ENCODE measurements at places on chromosomes 1 and 21. TPM values are rescaled to one million over a fixed set of nuclear protein-coding genes. Genes with fewer than 3 reads are reported as not detected.

GRCh38 chr1:207336559-207337467 is 15.3 kb downstream of the CD55 start:
- no peak overlapping the region for H3K4me3 ChIP-seq
- no peaks in the 10 kb centered on the region for H3K27me3 ChIP-seq
- 0 out of 2 replicates have a peak, but pooled peaks cover 4% of the 10 kb centered on the region for H3K4me1 ChIP-seq
- DNase-seq: no peak
- H3K27ac ChIP-seq: no peak overlapping the region
- H3K36me3 ChIP-seq: peaks cover 50% of the 10 kb centered on the region

HMGB4 gene
- total RNA-seq: not detected

SLC1A7 gene
- total RNA-seq: not detected

DNA sequence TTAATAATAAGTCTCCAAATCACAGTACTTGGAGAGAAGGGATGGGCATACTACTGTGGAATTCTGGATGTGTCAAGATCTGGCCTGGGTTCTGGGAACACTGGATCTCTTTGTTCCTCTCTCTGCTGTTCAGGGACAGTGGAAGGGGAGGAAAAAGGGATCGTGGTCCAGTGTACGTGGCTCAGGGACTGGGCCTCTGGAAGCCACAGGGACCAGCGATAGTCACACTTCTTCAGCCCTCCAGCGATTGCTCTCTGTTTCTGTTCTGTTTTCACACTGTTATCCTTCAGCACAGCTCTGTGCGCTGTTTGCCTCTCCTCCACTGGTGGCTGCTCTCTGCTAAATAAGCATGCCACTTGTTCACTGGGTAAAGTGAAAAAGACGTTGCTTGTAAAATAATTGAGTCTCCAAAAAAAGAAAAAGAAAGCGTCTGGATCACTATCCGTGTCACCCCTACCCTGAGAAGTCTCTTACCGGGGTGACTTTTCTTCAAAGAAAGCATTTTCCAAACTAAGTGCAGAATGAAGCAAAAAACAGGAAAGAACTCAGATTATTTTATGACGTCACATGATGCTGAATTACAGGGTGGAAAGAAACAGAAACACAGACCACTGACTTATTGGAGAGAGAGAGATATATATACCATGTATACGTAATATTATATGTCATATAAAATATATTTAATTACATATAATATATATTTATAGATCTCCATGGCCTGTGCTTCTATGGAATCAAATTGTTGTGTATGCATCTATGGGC is 279.4 kb downstream of the RGS7 start:
- H3K4me3 ChIP-seq: no peak overlapping the region
- no peak overlapping the region for H3K27ac ChIP-seq
- no peak for DNase-seq
- peaks cover 11% of the 10 kb centered on the region for H3K27me3 ChIP-seq

CFAP410 gene
- total RNA-seq: 12.5 TPM

Data from PC-9 (cell line).